ENCODE measurements at places on chromosomes 3 and 15.

GRCh38 chr15:91632981-91633380 lies 220.5 kb upstream of the SLCO3A1 start:
- H3K4me3 ChIP-seq, result no peak overlapping the region
- H3K4me1 ChIP-seq, result no peaks in the 10 kb centered on the region
- DNase-seq, result no peak
- no peaks in the 10 kb centered on the region for H3K27me3 ChIP-seq
- no peak overlapping the region for H3K27ac ChIP-seq
- no peaks in the 10 kb centered on the region for H3K36me3 ChIP-seq

GRCh38 chr3:107525644-107526305 lies 3.0 kb downstream of the BBX start:
- peak overlapping the region; percentile 91 for H3K27ac ChIP-seq
- peak overlapping the region; percentile 82 for H3K4me3 ChIP-seq
- no peaks in the 10 kb centered on the region for H3K27me3 ChIP-seq
- DNase-seq, result peak; percentile 16

DNA sequence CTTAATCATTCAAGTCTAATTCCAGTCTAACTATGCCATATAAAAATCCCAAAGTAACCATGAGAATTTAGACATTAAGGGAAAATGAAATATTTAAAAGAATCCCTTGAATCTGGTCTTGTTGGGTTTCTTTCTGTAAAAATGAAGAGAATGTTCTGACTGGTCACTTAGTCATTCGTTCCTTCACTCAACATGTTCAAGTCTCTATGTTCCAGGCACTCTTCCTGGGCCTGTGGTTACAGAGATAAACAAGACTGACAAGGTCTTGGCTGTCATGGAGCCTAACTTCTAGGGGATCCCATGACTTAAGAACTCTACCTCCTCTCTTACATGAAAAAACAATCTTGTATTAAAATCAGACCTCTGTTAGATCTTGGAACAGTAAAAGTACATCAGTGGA lies 638.6 kb upstream of the TBL1XR1 start:
- no peaks in the 10 kb centered on the region for H3K4me1 ChIP-seq
- no peak overlapping the region for H3K27ac ChIP-seq
- no peak overlapping the region for H3K4me3 ChIP-seq
- no peaks in the 10 kb centered on the region for H3K36me3 ChIP-seq
- no peaks in the 10 kb centered on the region for H3K27me3 ChIP-seq

GRCh38 chr3:60573494-60573893 lies 677.8 kb downstream of the FHIT start:
- H3K4me3 ChIP-seq, result no peak overlapping the region
- H3K36me3 ChIP-seq, result no peaks in the 10 kb centered on the region
- H3K27ac ChIP-seq, result no peak overlapping the region
- H3K4me1 ChIP-seq, result no peaks in the 10 kb centered on the region
- DNase-seq, result no peak

Measured in naive thymus-derived CD4-positive, alpha-beta T cell (primary cell).